ENCODE measurements at places on chromosomes 2 and 18.

DNA sequence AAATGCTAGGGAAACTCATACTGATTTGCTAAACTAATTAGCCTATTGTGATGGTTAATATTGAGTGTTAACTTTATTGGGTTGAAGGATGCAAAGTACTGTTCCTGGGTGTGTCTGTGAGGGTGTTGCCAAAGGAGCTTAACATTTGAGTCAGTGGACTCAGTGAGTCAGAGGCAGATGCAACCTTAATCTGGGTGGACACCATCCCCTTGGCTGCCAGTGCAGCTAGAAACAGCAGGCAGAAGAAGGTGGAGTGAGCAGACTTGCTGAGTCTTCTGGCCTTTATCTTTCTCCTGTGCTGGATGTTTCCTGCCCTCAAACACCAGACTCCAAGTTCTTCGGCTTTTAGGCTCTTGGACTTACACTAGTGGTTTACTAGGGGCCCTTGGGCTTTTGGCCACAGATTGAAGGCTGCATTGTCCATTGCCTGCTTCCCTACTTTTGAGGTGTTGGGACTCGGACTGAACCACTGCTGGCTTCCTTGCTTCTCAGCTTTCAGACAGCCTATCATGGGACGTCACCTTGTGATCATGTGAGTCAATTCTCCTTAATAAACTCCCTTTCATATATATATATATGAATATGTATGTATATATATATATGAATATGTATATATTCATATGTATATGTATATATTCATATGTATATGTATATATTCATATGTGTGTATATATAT lies 69.7 kb downstream of the RPRM start:
- no peak for DNase-seq

DNA sequence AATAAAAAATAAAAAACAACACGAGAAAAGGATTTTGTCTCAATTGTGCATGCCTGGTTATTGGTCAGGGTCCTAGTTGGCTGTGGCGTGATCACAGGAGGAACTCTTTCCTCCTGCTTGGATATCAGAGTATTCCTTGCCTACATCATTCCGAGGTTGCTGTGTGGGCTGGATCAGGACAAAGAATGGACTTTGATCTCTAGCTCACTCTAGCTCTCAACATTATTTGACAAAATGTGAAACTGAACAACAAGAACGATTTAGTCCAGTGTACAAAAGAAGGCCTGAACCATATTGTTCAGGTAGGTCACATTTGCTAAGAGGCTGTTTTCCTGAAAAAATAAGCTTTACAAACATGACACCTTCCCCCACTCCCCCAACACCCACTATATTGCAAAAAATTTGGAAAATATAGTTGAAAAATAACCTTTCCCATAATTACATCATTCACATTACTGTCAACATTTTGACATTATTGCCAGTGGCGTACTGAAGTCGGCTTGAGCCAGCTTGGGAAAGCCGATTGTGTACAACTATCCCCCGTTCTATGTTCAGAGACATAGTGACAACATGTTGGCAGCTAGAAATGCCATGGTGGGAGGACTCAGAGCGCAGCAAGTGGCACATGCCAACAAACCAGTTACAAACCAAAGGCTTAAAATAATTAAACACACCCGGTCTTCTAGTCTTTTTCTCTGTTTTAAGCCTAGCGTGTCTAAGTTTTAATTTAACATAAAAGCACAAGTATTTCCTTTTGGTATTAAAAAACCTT lies 179.0 kb downstream of the LPIN1 start:
- DNase-seq, result no peak

DNA sequence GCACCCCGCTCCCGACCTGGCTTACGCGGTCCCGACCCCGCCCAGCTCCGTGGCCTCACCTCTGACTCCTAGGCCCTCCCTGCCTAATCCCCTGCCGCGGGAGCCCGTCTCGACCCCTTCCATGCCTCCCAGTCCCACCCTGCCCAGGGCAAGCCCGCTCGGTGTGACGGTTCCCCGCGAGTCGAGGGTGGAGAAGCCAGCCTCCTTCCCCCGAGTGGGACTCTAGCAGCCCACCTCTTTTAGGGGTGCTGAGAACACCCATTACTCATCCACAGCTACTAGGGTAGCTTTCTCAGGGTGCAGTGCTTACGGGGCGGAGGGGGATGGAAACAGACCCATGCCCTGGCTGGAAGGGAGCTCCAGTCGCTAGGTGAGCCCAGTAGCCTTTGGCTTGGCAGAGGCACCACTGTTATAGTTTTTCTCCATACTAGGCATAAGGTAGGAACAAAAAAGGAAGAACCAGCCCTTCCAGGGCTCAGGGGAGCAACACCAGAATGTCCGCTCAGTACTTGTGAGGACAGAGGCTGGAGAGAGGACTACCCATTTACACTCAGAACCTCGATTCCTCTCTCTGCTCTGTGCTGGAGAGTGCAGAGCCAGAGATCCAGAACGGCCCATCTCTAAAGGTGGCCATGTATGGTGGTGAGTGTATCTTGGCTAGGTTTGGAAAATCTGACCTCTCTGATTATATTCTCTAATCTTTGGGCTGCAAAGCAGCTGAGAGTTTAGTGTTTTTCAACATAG lies 606 bp downstream of the AGBL5 start:
- DNase-seq, result no peak

DNA sequence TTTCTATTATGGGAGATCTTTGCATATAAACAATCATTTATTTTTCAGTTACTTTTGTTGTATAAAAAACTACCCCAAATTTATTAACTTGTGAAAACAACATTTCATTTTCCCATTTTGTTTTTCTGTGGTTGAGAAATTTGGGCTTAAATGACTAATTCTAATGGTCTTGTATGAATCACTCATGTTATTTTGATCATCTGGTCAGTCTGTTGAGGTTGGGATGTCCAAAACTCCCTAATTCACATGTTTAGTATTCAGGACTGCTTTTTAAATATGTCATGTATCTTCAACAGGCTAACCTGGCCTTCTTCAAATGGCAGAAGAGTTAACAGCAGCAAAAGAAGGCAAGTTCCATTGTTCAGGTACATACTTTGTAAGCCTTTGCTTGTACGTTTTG lies 788.1 kb downstream of the TRIB2 start:
- DNase-seq, result no peak

DNA sequence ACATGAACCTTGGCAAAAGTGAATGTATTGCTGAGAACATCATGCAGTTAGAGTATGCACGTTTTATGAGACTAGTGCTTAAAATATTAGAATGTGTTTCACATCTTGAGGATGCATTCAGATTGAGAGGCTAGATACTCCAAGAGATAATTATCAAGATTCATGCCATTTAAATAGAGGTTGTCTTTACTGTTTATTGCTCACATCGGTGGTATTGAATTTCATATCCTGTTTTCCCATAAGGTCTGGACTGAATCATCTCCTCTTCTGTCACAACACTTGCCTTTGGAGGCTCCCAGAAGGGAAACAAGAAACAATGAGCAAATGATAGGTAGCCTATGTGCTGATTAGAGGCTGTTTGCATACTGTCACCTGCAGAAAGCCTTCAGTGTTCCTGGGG lies 83.8 kb downstream of the CLHC1 start:
- no peak for DNase-seq

GRCh38 chr2:43178602-43179542 lies 47.5 kb downstream of the ZFP36L2 start:
- peak; percentile 93 for DNase-seq

DNA sequence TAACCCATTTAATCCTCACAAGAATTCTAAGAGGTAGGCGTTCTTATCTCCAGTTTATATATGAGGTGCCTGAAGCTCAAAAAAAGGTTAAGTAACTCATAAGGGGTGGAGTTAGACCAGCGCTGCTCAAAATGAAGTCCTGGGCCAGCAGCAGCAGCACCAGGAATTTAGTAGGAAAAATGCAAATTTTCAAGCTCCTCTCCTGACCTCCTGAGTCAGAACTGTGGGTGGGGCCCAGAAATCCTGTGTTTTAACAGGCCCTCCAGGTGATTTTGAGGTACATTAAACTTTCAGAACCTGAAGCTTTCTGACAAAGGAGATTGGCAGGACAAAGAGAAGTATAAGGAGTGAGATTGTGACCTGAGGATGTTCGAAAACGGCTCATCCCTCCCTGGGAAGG lies 66.0 kb upstream of the CCDC85A start:
- no peak for DNase-seq

- no peak for DNase-seq
Measured at GRCh38 chr2:206353685-206354084, 79.2 kb downstream of the ZDBF2 start.

- DNase-seq, result no peak
Measured at GRCh38 chr2:146239392-146240135, 1605.3 kb upstream of the ACVR2A start.

GRCh38 chr2:160940699-160941098 lies 219.5 kb upstream of the TANK start:
- DNase-seq, result no peak

- DNase-seq, result no peak
Measured at GRCh38 chr2:109342930-109343329, 213.9 kb downstream of the SH3RF3 start.

- no peak for DNase-seq
Measured at GRCh38 chr18:34794348-34794747, 84.2 kb downstream of the DTNA start.

DNA sequence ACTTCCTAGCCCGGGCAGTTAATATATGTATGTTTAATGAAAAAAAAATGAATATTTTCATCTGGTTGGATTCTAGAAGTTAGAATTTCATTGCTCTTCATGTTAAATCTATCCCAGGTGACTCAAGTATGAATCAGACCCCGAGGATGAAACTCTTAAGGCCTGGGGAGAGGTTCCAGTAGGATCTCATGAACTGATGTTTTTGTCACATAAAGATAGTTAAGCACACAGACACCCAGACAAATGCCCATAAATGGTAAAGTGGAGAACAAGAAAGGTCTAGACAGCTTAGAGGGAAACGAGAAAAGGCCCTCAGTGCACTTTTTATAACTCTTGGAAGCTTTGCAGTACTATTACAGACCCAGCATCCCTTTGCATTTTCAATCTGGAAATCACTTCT lies 114.1 kb downstream of the RIF1 start:
- DNase-seq, result no peak

GRCh38 chr2:119233326-119234020 lies 9.8 kb downstream of the STEAP3 start:
- DNase-seq, result no peak
